Activated CD4-positive, alpha-beta T cell treated with anti-CD3 and anti-CD28 coated beads for 4 hours (primary cell): ENCODE measurements at places on chromosomes 5 and 9.
A peak's percentile ranks its signal among the peaks of the same experiment; 100 is the strongest.

DNA sequence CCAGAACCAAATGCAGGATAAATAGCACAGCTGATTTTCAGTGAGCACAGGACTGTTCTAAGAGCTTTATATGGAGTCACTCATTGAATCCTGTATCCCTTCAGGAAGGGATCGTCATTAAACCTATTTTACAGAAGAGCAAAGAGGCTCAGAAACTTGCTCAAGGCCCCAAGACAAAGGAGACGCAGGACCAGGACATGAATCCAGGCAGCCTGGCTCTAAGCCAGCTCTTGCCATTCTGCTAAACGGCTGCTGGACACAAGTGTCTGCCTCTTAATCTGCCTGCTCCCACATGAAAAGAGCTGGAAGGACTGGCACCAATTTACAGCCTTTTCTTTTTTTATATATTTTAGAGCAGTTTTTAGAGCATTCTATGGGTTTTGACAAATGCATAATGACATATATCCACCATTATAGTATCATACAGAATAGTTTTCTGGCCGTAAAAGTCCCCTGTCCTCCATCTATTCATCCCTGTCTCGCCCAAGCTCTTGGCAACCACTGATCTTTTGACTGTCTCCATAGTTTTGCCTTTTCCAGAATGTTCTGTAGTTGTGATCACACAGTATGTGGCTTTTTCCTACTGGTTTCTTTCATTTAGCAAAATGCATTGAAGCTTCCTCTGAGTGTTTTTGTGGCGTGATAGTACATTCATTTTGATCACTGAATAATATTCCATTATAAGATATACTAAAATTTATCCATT, 37.5 kb downstream of the RETREG1 start:
- no peak for DNase-seq

- DNase-seq, result no peak
Observed at GRCh38 chr9:91847581-91848091, 102.4 kb downstream of the ROR2 start.

DNA sequence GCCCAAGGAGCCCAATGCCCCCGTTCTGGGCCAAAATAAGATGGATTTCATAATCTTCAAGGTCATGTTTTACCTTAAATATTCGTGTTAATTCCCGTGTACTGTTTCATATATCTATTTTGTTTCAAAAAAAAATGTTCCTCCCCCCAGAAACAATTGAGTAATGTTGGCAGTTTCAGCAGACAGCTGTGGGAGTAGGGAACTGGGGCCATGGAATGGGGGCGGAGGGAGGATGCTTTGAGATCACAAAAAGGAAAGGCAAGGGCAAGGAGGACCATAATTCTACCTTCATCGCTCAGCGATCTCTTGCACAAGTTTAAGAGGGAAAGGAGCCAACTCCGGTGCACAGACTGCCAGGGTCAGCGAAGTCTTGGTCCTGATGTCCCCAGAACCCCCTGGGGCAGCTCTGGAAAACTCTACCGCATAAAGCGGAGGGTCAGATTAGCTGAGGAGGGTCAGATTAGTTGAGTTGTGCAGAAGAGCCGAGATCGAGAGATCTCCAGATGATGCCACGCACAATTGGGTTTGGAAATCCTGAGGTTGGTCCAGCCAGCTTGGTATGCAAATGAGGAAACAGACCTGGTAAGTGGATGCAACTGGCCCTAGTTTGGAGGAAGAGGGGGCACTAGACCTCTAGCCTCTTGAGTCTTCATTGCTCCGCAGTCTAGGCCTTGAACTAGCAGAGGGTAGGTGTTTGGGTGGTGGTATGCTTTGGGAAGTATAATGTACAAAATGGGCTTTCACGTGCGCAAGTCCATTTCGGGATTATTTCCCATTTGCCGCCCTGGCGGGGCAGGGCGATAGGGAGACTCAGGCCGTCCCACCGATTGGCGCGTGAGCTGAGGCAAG, 24.0 kb downstream of the CDKN2A start:
- DNase-seq, result no peak

GRCh38 chr9:130576176-130576575, 3.2 kb upstream of the FUBP3 start:
- no peak for DNase-seq

GRCh38 chr9:93136011-93136440, 2.0 kb upstream of the NINJ1 start:
- DNase-seq, result no peak

- no peak for DNase-seq
Observed at GRCh38 chr9:70056211-70056944, 12.7 kb downstream of the MAMDC2 start.

GRCh38 chr9:87516222-87516925, 18.7 kb downstream of the DAPK1 start:
- DNase-seq, result no peak

GRCh38 chr5:158530115-158530514, 569.6 kb downstream of the EBF1 start:
- no peak for DNase-seq

DNA sequence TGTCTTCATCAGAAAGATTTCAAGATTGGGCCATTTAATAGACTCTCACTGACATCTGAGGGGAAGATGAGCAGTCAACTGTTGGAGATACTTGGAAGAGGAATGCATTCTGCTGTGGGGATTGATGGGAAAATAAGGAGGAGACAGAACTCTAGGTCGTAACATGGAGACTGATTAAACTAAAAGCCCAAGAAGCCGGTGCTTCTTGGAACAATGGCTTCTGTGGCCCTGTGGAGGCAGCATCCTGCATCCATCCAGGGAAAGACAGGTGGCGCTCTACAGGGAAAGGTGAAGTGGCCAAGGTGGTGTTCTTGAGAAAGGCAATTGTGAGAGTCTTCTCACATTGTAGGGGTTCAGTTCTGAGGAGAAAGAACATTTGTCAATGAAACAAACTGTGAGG, 31.3 kb downstream of the ZFAND5 start:
- no peak for DNase-seq

- peak; percentile 46 for DNase-seq
Observed at GRCh38 chr9:136769710-136770191, 5.4 kb upstream of the LCN15 start.

- no peak for DNase-seq
Observed at GRCh38 chr9:89725271-89725670, 120.5 kb downstream of the GADD45G start.

DNA sequence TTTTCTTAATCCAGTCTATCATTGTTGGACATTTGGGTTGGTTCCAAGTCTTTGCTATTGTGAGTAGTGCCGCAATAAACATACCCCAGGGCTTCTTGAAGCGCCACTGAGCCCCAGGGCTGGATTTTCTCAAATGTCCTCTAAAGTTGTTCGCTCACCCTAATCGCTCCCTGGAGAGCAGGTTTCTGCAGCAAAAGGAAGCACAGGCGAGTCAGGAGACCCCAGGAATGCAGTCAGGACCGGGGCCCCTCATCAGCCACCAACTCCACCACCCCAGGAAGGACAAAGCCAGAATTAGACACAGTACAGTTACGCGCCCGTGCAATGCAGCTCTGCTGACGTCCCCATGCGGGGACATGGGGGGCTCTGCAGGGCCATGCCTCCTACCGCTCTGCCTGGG, 15.7 kb upstream of the OBP2B start:
- DNase-seq, result no peak

DNA sequence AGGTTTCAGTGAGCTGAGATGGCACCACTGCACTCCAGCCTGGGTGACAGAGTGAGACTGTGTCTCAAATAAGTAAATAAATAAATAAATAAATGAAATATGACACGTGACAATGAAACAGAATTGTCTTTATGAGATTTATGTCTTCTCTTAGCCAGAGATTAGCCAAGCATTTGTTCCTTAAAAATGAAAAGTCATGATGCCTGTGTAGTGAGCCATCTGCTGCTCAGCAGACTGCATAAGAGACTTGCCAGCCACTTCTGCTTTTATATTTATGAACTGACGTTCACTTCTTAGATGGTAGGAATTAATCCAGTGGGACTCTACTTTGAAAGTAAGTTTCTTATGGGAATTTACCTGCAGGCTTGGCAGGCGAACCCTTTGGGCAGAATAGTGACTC, 227.4 kb downstream of the NR3C1 start:
- DNase-seq, result no peak

GRCh38 chr5:139702548-139702947, 54.4 kb downstream of the CXXC5 start:
- no peak for DNase-seq

DNA sequence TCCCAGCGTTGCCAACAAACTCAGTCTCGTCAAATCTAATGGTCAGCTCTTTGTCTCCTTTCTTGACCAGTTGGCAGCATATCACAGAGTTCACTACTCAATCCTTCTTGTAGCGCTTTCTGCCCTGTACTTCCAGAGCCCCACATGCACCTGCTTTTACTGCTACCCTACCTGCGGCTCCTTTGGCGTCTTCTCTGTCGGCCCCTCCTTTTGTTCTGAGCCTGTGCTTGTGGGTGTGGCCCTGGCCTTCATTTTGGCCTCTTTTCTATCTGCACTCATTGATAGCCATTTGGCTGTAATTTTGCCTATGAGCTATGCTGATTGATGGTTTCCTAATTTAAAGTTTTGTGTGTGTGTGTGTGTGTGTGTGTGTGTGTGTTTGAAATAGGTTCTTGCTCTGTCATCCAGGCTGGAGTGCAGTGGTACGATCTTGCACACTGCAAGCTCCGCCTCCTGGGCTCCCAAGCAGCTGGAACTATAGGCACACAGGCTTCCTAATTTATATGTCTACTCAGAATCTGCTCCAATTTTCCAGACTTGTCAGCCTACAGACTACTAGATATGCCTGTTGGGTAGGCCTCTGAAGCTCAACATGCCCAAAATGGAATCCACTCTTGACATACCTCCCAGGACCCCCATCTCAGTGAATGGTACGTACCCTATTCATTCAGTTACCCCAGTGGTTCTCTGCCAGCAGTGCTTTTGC, 32.3 kb downstream of the ARPC5L start:
- no peak for DNase-seq

GRCh38 chr5:159440968-159441367, 110.7 kb upstream of the IL12B start:
- no peak for DNase-seq

- no peak for DNase-seq
Observed at GRCh38 chr5:23466401-23466912, 41.0 kb upstream of the PRDM9 start.

DNA sequence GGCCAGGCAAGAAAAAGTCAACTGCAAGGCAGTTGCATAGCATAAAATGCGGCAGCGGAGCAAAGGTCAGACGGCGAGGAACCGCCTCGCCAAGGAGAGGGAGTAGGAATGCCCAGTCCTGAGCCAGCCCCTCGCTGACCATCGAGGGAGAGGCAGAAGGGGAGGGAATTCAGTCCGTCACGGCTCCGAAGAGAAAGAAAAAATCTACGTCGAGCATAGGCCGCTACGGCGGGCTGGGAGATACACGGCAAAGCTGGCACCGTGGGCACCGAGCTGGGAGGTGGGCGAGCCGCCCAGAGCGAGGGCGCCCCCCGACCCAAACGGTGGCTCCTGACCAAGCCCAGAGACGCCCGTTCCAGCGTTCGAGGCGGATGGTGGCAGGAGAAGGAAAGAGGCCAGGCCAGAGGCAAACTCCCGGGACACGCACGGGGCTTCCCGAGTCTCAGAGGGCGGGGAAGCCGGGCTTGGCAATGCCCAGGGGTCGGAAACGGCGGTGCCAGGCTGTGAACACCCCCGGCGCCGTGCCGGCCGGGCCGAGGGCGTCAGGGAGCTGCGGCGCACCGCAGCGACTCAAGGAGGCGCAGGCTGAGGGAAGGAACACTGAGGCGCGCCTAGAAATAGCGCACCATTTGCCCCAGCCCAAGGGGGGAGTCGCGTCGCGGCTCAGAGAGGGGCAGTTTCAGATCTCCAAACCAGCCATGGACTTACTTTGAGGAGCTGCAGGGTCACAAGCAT, 518 bp downstream of the SPRY4 start:
- DNase-seq, result no peak

GRCh38 chr5:143072734-143073133, 302.6 kb downstream of the ARHGAP26 start:
- no peak for DNase-seq

GRCh38 chr5:151096001-151096373, 15.2 kb upstream of the TNIP1 start:
- no peak for DNase-seq

DNA sequence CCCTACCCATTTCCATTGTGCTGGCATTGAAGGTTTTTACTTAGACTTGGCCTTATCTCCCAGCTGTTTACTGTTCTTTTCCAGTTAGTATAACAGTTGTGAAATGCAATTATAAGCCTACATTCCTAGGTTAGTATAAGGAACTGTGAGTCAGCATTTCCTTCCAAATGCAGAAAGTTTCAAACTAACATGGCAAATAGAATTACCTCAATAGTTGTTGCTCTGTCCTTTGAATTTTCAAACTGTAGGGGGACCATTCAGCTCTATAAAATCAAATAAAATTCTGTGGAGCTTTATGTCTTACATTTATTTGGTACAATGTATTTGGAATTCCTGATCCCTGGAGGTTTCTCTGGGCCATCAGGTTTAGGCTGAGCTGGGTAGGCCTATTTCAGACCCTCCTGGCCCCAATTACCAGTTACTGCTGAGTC, 47.2 kb downstream of the ARHGEF28 start:
- no peak for DNase-seq

DNA sequence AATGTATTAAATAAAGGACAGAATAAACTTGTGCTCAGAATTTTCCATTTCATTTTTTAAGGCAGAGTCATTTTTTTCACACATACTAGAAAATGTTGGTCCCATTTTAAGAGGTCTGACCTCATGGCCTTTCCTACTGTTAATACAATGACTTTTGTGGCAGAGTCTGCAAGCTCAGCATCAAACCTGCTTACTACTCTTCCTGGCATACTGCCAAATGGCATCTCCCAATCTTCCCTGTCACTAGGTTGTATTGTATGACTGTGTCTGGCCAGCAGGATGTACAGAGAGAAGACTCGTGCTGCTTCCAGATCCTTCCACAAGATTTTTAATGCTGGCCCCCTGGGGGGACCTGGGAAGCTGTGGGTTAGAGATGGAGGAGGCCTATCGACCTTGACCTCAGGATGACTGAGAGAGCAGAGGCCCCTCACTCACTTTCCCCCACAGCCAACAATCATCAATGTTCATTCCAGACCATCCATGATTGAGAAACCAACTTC, 64.7 kb downstream of the BARX1 start:
- DNase-seq, result no peak

- no peak for DNase-seq
Observed at GRCh38 chr5:150246835-150247234, 42.7 kb downstream of the CAMK2A start.

GRCh38 chr9:7117676-7118561, 360.1 kb downstream of the KDM4C start:
- DNase-seq, result no peak

DNA sequence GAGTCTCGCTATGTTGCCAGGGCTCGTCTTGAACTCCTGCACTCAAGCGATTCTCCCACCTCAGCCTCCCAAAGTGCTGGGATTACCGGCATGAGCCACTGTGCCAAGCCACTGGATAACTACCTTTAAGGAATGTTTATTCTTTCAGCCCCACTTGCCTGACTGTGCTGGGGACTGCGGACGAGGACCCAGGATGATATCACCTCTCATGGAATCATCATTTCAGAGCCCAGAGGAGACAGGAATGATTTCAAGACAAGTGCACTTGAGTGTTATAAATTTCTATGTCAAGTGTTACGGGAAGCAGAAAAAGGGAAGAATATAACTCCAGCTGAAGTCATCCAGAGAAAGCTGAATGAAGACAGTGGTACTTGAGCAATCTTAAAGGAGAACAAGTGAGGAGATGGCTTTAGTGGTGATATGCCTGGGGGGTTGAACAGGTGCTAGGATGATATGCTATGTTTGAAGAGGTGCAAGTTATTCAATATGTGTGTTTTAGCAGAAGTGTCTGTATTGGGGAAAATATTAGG, 109.3 kb downstream of the DCP2 start:
- DNase-seq, result no peak
